CD4-positive, alpha-beta T cell treated with Interleukin-2 at 100 ng/mL for 4 hours (primary cell): ENCODE measurements at places on chromosomes 1 and 21.

DNA sequence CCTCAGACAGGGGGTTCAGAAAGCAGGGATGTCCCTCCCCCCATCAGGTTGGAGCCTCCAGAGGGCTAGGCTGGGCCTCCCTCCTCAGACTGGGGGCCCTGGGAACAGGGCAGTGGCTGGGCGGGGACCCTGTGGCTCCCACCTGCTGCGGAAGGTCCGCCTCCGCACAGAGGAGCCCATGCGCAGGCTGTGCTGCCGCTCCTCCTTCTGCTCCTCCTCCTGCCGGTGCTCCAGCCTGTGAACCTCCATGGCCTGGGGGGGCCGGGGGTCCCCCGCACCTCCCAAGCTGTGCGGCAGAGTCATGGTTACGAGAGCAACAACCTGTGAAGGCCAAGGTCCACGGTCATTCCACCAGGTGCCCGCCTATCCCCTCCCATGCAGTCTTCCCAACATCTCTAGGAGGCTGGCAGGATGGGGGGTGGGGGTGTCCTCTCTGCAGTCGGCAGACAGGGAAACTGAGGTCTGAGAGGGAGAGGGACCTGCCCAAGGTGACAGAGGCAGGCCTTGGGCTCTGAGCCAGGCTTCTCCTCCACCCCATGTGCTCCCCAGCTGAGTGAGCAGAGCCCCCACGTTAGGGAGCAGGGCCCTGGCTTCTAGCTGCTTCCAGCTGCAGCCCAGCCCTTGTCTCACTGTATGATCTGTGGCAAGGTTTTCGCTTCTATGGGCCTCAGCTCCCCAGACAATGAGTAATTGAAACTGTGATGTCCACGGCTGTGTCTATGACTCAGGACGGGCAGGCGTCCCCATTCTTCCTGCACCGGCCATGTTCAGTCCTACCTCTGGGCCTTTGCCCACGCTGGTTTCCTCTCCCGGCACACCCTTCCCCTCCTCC, 3.4 kb downstream of the MYOM3 start:
- no peak for DNase-seq

DNA sequence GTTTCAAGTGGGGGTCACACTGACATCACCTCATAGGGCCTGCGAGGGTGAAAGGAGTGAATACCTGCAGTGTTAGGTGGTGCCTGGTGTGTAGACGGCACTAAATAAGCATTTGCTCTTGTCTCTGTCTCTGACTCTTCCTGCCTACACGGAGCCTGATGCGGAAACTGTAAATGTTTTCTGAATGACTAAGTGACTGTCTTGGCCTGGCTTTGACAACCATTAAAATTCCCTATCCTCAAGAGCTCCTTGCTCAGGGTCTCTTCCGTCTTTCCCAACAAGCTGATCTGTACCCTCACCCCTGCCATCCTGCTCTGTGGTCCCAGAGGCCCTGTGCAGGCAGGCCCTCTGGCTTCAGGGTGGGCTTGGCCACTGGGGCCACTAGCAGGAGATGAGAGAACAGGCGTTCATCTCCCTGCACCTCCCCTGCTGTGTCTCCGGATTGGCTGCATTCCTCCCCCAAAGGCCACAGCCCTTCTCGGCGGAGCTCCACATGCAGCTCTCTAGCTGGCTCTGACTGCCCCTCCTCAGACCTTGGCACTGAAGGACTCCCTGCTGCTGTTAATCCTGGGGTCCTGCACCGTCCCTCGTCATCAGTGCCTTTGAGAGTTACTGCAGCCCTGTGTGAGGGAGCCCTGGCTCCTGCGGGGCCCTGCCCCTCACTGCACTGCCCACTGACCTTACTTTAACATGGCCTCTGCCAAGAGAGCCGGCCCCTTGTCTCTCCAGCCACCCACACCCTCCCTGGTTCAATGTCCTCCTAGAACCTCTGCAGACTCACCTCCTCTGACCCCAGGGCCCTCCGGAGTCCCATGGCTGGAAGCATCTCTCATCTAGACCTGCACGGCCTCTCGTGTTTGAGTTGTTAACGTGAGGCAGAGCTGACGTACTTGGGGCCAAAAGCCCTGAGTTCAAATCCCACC, 211.1 kb downstream of the MATN1 start:
- no peak for DNase-seq

- DNase-seq = no peak
These were observed 48.5 kb downstream of the NR5A2 start for GRCh38 chr1:200075938-200076546.

DNA sequence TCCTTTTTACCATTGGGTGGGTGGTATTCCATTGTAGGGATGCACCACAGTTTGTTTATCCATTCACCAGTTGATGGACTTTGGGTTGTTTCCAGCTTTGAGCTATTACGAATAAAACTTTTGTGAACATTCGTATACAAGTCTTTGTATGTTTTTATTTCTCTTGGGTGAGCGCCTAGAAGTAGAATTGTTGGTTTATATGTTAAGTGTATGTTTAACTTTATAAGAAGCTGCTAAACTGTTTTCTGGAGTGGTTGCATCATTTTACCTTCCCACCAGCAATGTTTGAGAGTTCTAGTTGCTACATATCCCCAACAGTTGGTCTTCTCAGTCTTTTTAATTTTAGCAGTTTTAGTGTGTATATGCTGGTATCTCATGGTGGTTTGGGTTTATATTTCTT, 132.5 kb downstream of the PEX14 start:
- DNase-seq = no peak

- DNase-seq = no peak
These were observed 21.7 kb downstream of the DOP1B start for GRCh38 chr21:36178349-36178748.

DNA sequence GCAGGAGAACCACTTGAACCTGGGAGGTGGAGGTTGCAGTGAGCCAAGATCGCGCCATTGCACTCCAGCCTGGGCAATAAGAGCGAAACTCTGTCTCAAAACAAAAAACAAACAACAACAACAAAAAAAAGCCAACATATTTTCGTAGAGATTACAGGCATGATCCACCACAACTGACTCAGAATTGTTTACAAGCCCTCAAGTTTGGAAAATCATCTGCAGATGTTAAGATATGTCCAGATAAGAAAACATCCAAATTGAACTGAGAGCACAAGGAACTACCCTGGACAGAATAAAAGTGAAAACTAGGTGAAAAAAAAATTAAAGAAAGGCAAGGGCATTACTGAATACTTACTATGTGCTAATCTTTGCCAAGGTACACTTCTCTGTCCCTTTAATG, 89.8 kb upstream of the WLS start:
- no peak for DNase-seq
